ENCODE measurements at places on chromosomes 5 and 9. TPM values are rescaled to one million over a fixed set of nuclear protein-coding genes. Genes with fewer than 3 reads are reported as not detected.

DNA sequence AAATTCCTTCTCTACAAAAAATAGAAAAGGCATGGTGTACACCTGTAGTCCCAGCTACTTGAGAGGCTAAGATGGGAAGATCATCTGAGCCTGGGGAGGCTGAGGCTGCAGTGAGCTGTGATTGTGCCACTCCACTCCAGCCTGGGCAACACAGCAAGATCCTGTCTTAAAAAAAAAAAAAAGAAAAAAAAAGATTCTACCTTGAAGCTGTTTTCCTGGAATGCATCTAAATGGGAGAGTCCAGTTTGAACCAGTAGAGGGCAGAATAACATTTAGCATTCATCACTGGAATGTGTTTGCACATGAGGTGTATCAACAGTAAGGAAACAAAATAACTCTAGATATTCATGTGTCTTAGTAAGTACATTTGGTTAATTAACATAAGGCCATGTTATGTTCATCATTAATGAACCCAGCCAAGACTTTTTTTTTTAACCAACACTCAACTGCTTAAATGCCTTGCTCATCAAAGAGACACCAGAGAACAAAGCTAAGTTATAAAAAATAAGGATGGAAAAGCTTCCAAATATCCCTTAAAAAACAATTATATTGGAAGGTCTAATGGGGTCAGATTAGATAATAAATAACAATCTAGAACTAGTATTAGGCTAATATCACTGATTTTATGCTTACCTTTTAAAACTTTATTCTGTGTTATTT, 16.1 kb downstream of the IFNE start:
- DNase-seq = no peak

DNA sequence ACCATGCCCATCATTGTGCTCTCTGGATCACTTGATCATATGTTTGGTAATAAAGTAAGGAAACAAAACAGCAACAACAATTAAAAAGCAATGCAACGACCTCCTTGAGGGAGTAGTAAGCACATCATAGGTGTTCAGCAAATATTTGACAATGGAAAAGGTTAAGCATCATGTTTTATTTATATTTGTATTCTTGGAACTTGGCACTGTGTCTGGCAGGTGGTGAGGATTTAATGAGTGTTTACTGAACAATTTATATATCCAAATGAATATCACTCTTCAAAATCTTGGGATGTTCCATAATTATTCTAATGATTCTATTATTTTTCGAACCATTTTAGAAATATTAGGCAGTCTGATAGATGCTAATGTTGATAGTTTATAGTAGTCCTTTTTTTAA, 6.2 kb downstream of the PIP5K1B start:
- no peak for DNase-seq

DNA sequence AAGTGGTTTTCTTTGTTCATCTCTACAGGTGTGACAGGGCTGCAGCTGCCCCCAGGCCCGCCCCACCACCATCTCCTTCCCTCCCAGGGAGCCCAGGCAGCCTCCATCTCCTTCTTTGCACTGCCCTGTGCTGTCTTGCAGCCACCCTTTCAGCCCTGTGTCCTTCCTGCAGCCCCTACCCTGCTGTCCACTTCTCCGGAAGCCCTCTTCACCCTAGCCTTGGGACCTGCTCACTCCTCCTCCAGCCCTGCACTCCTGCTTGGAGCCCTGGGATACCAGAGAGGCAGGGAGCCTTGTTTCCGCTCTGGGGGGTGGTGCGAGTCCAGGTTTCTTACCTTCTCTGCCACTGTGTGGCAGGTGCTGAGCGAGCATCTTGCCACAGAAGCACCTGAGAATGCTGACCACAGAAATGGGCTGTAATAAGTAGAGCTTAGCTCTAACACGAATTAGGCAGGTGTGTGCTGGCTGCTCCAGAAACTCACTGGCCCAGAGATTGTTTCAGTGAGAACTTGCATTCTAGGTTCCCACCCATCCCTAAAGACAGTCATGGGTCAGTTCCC, 51.3 kb upstream of the GADD45G start:
- DNase-seq = no peak

GRCh38 chr5:33257807-33258429, 182.8 kb upstream of the TARS1 start:
- no peak for DNase-seq

DNA sequence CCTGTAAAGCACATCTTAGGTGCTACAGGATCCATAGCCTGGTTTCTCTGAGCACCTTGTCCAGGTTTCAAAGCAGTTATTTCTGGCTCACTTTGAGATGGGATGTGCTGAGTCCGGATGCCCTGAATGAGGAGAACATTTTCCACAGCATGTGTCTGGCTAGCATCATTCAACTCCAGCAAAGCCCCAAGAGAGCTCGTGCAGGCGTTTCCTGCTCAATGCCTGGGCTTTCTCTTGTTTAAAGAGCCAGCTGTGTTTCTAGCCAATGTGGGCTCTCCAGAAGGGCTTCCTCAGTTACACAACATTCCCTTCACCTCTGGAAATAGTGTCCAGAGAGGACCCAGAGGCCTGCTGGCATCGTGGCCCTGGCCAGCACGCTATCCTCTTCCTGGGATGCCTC, 411.7 kb downstream of the DMAC1 start:
- DNase-seq = no peak

GRCh38 chr5:172364773-172365172, 81.2 kb upstream of the UBTD2 start:
- DNase-seq = no peak

- DNase-seq = no peak
These were observed at the start of gene ADAM19 for GRCh38 chr5:157575381-157576020. ADAM19 (minus strand) TSS chr5:157575775; CDS start chr5:157575696, 79 bp downstream.

DNA sequence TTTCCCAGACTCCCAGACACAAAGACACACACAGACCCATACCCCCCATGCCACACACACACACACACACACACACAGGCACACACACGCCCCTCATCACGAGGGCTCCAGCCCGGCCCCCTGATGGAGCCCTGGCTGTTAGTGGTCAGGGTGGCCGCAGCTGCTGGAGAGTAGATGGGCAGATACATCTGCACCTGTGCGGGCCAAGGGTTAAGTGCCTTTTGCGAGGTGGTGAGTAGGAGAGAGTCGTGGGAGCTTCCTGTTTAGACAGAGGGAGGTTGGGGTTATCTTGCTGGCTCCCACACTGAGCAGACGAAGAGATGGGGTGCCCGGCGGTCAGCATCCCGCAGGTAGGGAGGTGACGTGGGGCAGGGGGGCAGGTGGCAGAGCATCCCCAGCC, 8.2 kb downstream of the PRRX2 start:
- no peak for DNase-seq

DNA sequence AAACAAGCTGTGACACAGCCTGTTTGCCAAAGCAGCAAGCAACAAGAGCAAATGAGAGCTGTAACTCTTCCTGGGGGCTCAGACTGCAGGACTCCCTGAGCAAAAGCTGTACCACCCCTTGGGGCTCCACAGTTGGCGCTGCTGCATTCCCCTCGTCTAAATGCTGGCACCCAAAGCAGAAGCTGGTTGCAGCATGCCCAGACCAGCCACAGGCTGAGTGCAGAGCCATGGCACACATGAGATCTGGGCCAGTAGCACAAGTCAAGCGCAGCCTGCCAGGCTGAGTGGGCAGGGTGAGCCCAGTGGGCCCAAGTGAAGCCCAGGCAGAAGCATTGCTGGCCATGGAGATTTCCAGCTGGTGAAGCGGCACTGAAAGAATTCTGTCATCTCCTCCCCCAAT, 157.3 kb upstream of the GRAMD2B start:
- no peak for DNase-seq

DNA sequence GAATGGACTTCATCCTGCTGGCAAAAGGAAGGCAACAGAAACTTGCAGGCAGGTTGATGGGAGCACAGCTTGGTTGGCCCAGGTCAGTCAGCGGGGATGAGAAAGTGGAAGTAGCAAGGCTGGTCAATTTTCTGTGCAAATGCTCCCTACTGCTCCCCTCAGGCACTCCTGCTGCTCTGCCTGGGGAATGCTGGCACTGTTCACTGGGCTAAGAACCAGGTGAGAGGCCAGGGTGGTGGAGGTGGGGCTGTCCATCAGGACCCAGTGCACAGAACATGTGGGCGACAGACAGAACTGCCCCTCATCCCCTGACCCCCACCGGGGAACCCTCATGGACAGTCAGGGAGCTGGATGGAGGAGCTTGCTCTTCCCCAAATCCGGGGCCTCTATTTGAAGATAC, 593.1 kb downstream of the IRX1 start:
- DNase-seq = no peak

- no peak for DNase-seq
These were observed 1379.8 kb downstream of the MAT2B start for GRCh38 chr5:164885179-164885578.

- DNase-seq = no peak
These were observed 15.6 kb upstream of the FOXD1 start for GRCh38 chr5:73464016-73464745.

DNA sequence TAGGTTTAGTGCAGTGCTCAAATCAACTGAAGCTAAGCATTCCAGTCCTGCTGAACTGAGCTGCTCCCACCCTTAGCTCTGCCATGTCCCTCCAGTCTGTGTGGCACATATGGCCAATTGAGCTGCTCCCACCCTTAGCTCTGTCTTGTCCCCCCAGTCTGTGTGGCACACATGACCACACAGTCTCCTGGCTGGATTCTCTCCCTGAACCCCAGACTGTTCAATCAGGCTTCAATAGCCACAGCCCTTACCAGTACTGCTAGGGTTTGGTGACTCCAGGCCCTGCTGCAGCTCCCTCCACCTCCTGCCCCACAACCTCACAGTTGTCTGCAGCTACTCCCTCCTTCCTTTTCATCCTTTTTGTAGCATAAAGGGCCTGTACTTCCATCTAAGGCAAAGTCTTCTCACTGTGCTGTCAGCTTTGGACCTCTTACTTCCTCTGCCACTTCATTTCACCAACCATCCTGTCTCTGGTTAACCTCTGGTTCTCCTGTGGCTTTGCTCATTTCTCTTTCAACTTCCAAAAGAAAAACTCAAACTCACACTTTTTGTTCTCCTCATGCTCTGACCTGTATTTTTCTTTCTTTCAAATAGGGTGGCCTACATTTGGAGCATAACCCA, 50.8 kb downstream of the ADAMTS12 start:
- no peak for DNase-seq

DNA sequence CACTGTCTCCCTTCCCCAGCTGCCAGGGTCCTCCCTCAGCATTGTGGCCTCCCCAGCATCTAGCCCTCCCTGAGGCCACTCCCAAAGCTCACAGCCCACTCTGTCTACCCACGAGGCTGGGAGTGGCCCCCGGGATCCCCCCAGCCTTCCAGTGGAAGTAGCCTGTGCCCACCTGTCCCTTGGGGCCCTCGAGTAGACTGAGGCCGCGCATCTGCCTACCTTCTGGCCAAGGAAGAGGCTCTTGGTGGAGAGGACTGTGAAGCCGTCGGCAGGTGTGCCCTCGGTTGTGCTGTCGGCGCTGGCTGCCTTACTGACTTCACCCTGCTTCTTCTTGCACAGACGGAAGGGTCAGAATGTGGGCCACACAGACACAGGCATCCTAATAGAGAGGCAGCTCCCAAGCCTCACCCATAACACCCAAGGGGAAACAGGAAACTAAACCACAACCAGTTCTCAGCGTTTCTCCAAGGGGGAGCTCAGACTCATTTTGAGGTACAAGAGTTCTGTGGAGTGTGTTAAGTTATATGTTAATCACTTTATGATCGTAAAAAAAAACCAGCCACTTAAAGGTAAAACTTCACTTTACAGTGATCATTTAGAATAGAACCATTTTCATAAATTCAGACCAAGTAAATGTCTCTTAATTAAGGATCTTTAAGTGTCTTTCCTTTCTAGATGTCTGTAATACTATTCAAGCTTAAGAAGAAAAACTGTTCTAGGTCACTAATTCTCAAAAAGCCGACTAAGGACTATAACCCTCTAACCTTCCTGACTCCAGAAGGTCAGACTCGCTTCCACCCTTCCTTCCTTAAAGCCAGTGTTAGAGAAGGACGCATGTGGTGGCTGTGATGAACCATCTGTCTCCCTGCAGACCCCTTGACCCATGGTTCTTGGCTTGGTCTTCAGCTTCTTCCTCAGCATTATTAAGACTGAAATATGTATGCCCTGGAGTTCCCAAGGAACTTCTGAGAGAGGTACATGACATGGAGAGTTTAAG, 38.5 kb downstream of the MACROH2A1 start:
- DNase-seq = no peak

GRCh38 chr9:109246533-109246932, 74.3 kb downstream of the EPB41L4B start:
- no peak for DNase-seq

- no peak for DNase-seq
These were observed 409.5 kb downstream of the ARHGEF28 start for GRCh38 chr5:74035521-74035937.

DNA sequence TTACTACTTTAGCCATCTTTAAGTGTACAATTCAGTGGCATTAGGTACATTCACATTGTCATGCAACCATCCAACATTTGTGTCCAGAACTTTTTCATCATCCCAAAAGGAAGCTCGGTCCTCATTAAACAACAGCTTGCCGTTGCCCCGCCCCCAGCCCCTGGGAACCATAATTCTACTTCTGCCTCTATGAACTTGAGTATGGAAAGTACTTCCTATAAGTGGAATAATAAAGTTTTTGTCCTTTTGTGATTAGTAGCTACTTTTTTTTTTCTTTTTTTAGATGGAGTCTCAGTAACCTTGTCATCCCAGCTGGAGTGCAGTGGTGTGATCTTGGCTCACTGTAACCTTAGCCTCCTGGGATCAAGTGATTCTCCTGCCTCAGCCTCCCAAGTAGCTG, 5.0 kb downstream of the GBGT1 start:
- DNase-seq = no peak

DNA sequence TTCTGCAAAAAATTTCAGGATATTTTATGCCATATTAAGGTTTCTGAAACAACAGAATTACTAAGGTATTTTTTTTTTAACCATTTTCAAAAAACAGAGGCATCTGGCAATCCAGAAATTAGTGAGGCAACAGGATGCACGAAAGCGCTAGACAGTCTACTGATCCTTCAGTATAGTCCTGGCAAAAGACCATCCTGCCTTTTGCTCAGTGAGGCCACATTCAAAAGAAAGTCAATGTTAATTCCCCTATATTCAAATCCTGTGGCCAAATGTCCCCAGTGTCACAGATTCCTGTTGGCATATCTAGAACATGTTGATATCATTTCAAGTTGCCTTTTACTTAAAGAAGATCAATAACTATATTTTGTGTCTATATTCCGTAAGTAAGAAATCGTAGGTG, 13.1 kb upstream of the NFIB start:
- DNase-seq = no peak

GRCh38 chr5:137395011-137395755, 103.9 kb downstream of the SPOCK1 start:
- no peak for DNase-seq

The CCDC183 gene
- 5.6 TPM for total RNA-seq

The SLC6A3 gene
- under 0.01 TPM for total RNA-seq

The EQTN gene
- total RNA-seq = 0.98 TPM

The P4HA2 gene
- 26.2 TPM for total RNA-seq

The INSL4 gene
- total RNA-seq = not detected

The NAIF1 gene
- total RNA-seq = 13.1 TPM

The GARIN3 gene
- not detected for total RNA-seq

The LCN6 gene
- 4.1 TPM for total RNA-seq

The TAF11L5 gene
- not detected for total RNA-seq

The ATP6V0E1 gene
- total RNA-seq = 185 TPM

The SPATA31D4 gene
- total RNA-seq = not detected

The CCDC171 gene
- total RNA-seq = 8.8 TPM

The ADCY2 gene
- total RNA-seq = 3.8 TPM

The FRMPD1 gene
- 0.16 TPM for total RNA-seq

Measured in breast epithelium (tissue), 4 donors.